ENCODE measurements at places on chromosomes 2 and 18.

GRCh38 chr2:71506222-71507153 is 53.1 kb downstream of the DYSF start:
- DNase-seq, result no peak

- no peak for DNase-seq
These were observed 38.1 kb downstream of the REV1 start for GRCh38 chr2:99451686-99452085.

DNA sequence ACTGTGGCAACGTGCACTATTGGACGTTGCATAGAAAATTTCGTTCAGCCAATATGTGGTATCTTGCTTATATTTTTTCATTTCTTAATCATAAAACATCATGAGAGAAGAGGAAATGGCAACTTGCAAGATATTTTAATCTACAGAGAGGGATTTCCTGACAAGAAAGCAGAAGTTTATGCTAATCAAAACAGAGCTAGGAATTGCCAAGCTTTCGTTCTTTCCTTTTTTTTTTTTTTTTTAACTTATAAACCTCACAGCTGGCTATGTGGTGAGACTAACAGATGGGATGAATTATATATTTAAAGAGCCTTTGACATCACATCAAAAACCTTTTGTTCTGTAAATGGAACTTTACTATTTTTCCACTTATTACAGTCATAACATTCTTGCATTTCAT is 1136.9 kb upstream of the TMEFF2 start:
- no peak for DNase-seq

DNA sequence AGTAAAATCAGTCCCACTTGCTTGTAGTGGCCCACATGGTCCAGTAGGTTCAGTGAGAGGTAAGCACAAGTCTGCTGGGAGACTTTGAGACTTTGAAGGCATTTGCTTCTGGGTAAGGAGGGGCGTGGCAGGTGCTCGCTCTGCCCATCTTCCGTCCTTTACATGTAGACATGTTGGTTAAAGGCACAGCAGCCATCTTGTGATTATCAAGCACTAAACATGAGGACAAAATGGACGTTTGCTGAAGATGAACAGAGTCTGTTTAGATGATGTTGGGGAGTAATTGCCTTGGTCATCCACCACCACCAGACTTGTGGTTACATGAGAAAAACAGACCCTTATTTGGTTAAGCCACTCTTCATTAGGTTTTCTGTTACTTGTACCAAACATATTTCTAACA is 252.8 kb upstream of the PARD3B start:
- no peak for DNase-seq

- DNase-seq, result no peak
These were observed 903 bp downstream of the KCNG3 start for GRCh38 chr2:42492691-42493467.

DNA sequence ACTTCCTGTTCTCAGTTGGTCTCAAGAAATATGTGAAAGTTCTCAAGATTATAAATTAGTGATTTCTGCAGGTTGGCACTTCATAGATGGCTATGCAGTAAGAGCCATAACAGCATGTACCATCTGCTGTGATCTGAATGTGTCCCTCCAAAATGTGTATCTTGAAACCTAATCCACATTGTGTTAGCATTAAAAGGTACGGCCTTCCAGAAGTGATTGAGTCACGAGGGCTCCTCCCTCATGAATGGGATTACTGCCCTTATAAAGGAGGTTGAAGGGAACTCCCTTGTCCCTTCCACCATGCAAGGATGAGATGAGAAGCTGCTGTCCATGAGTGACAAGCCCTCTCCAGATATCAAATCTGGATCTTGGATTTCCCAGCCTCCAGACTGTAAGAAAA is 45.0 kb downstream of the METTL4 start:
- DNase-seq, result no peak

GRCh38 chr18:62611453-62612288 is 88.8 kb downstream of the ZCCHC2 start:
- DNase-seq, result no peak

DNA sequence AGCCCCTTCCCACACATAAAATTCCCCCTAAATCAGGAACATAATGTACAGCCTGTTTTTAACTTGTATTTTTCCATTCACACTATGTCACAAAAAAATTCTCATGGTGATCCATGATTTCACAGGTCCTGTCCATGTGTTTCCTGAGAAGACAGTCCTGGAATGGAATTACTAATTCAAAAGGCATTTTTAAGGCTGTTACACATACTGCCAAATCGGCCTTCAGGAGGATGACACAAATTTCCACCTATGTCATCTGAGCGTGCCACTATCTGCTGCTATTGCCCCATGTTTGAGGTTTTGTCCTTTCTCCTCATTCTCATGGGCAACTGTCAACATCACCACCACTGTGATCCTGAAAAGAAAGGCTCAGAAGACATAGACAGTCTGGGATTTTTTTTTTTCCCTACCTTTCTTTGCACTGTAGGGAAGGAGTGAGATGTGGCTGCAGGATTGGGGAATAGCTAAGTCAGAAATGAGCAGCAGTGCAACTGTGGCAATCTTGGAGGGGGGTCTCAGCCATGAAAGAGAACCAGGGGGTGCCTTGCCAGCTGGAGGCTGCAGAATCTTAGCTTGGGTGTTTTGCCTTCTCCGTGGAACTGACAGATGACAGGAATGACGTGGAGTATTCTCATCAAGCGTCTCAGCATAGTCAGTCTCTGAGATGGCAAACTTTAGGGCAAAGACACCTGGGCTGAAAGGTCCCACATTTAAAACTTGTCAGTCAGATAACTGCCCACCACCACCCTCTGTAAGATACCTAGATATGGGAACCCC is 73.4 kb downstream of the MARCHF4 start:
- peak; percentile 24 for DNase-seq

GRCh38 chr2:139403948-139404347 is 623.8 kb upstream of the NXPH2 start:
- DNase-seq, result no peak

- no peak for DNase-seq
These were observed 3.3 kb upstream of the SRSF7 start for GRCh38 chr2:38754506-38754905.
